Pancreas (tissue), 10 donors: ENCODE measurements at places on chromosomes 11 and 22.
A peak's percentile ranks its signal among the peaks of the same experiment; 100 is the strongest.

- H3K27ac ChIP-seq = no peak overlapping the region
- no peak for DNase-seq
- no peaks in the 10 kb centered on the region for H3K36me3 ChIP-seq
These were observed 87.5 kb upstream of the RRM1 start for GRCh38 chr11:4006946-4007680.

- peak; percentile 13 for DNase-seq
- no peaks in the 10 kb centered on the region for H3K27me3 ChIP-seq
- no peaks in the 10 kb centered on the region for H3K4me1 ChIP-seq
- no peak overlapping the region for H3K27ac ChIP-seq
- H3K36me3 ChIP-seq = no peaks in the 10 kb centered on the region
- H3K4me3 ChIP-seq = no peak overlapping the region
These were observed 452.3 kb downstream of the RAB38 start for GRCh38 chr11:87722756-87723565.

DNA sequence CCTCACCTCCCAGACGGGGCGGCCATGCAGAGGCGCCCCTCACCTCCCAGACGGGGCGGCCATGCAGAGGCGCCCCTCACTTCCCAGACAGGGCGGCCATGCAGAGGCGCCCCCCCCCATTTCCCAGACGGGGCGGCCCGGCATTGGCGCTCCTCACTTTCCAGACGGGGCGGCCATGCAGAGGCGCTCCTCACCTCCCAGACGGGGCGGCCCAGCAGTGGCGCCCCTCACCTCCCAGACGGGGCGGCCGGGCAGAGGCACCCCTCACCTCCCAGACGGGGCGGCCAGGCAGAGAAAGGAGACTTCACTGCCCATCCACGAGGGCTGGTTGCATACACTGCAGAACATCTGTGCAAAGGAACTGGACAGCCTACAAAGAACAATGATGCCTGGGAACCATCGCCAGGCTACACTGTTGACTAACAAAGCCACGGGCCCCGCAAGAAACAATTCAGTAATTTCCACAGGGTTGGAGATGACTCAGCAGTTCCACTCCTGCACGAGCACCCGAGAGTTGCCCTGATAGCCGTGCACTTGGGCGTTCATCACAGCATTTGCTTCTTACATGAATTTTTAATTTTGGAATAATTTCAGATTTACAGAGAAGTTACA, 58.7 kb downstream of the CTTN start:
- no peaks in the 10 kb centered on the region for H3K27me3 ChIP-seq
- no peak overlapping the region for H3K4me3 ChIP-seq
- no peaks in the 10 kb centered on the region for H3K36me3 ChIP-seq
- no peaks in the 10 kb centered on the region for H3K4me1 ChIP-seq

GRCh38 chr11:44002191-44003093, 45.3 kb upstream of the ACCSL start:
- H3K4me1 ChIP-seq = no peaks in the 10 kb centered on the region
- H3K36me3 ChIP-seq = no peaks in the 10 kb centered on the region
- no peak overlapping the region for H3K27ac ChIP-seq
- no peak overlapping the region for H3K4me3 ChIP-seq
- H3K27me3 ChIP-seq = no peaks in the 10 kb centered on the region

DNA sequence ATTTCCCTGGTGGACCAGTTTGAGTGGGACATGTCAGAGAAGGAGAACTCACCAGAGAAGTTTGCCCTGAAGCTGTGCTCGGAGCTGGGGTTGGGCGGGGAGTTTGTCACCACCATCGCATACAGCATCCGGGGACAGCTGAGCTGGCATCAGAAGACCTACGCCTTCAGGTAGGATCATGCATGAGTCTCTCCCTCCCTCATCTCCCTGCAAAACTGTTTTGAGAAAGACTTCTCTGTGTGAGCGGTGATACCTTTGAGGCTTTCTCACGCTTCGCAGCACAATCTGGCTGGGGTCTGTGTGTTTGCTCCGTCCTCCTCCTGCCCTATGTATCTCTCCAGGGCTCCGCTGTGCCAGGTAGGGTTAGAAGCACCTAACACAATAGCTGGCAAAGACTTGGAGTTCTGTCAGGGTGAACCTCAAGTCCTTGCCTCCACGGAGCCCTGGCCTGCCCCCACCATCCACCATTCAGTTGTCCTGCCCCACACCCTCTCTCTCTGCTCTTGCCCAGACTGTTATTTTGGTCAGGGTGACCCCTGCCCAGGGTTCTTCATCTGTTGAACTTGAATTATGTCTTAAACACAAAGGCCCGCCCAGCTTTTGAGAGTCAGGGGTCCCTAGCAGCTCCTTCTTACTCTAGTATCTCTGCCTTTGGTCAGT, 13.4 kb downstream of the DERL3 start:
- H3K4me1 ChIP-seq = no peaks in the 10 kb centered on the region
- peaks cover 6% of the 10 kb centered on the region for H3K36me3 ChIP-seq
- DNase-seq = no peak
- no peaks in the 10 kb centered on the region for H3K27me3 ChIP-seq
- no peak overlapping the region for H3K4me3 ChIP-seq

- H3K4me1 ChIP-seq = no peaks in the 10 kb centered on the region
- no peak overlapping the region for H3K27ac ChIP-seq
- no peak for DNase-seq
- H3K4me3 ChIP-seq = no peak overlapping the region
- H3K27me3 ChIP-seq = no peaks in the 10 kb centered on the region
These were observed 9.0 kb downstream of the RAC2 start for GRCh38 chr22:37234736-37235711.

DNA sequence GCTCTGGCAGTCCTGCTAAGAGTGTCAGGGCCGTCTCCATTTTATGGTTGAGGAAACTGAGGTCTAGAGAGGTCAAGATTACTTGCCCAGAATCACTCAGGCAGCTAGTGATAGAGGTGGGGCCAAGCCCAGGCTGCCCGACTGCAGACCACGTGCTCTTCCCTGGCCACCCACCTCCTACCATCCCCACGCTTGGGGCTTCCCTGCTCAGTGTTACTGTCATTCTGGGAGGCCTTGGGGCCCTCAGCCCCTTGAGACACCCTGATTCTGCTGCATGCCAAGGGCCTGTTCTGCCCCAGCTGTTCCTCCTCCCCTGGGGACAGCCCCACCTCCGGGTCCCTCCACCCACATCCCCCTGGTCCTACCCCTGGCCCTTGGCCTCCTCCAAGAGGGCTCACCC, 17.2 kb upstream of the TAB1 start:
- H3K27me3 ChIP-seq = no peaks in the 10 kb centered on the region
- H3K4me1 ChIP-seq = no peaks in the 10 kb centered on the region
- H3K4me3 ChIP-seq = no peak overlapping the region

DNA sequence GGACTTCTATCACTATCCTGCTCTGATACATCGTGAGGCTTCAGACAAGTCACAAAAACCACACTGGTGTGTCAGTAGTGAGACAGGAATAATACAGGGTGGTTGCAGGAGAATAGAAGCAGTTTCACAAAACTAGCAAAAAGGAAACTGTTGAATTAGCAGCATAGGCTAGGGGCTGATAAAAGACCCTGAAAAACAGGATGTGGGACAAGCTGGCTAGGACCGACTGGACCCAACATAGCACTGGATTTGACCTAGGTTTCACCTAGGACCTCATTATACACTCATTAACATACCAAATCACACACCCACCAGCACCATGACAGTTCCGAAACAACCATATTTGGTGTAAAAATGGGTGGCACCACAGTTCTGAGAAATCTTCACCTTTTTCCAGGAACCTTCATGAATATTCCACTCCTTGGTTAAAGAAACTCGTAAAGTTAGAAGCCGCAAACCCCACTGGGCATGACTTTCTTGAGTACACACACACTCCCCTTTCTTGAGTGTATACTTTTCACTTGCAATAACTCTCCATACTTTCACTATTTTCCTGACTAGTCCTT, 76.2 kb downstream of the SLC1A2 start:
- peaks cover 10% of the 10 kb centered on the region for H3K4me1 ChIP-seq
- H3K27me3 ChIP-seq = no peaks in the 10 kb centered on the region
- no peak for DNase-seq
- no peak overlapping the region for H3K27ac ChIP-seq
- no peaks in the 10 kb centered on the region for H3K36me3 ChIP-seq

GRCh38 chr11:70525466-70525865, 127.1 kb downstream of the CTTN start:
- DNase-seq = peak; percentile 21
- no peaks in the 10 kb centered on the region for H3K27me3 ChIP-seq
- no peak overlapping the region for H3K27ac ChIP-seq
- H3K36me3 ChIP-seq = no peaks in the 10 kb centered on the region
- no peak overlapping the region for H3K4me3 ChIP-seq

DNA sequence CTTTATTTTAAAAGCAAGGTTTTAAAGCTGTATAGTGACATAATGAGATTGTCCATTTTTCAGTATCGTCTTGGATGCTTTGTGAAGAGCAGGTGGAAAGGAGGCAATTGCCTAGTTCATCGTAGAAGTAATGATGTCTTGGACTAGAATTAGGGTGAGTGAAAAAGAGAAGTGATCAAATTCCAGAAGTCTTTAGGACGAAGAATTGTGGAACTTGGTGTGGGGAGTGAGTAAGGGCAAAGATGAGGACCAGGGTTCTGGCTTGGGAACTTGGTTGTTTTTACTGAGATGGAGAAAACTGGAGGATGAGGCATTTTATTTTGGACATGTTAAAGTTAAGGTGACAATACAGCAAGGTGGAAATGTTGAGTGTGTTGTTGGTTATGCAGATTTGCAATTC, 1.2 kb downstream of the ILK start:
- no peaks in the 10 kb centered on the region for H3K27me3 ChIP-seq
- H3K27ac ChIP-seq = peak overlapping the region; percentile 77
- DNase-seq = no peak
- H3K4me1 ChIP-seq = peaks cover 23% of the 10 kb centered on the region
- peak overlapping the region; percentile 63 for H3K4me3 ChIP-seq
- H3K36me3 ChIP-seq = peaks cover 27% of the 10 kb centered on the region

DNA sequence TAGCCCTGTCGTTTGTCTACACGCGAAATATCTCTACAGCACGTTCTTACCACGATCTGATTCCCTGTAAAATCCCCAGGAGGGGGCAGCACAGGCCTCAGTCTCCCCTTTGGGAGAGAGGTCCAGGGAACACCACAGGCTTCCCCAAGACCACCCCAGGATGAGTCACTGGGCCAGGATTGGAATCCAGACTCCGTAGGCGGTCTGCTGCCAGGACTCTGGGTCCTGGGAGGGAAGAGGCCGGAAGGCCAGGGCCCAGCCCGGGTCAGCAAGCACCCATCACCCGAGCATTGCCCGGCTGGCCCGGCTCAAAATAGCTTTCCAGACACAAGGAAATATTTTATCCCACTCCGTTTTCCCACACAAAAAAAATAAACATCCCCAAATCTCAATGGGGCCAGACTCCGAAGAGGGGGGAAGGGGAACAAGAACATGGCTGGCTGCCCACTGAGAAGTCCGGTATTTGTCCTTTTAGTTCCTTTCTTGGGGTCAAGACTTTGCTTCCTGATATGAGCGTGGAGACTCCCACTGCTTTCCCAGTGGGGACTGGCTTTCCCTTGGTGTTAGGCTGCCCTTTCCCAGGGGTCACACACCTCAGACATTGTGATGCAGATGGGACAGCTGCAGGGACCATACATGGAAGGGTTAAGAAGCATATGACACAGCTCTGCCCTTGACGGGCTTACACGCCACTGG, 91.3 kb downstream of the LRRC32 start:
- no peak overlapping the region for H3K4me3 ChIP-seq
- DNase-seq = no peak
- H3K27me3 ChIP-seq = no peaks in the 10 kb centered on the region
- no peaks in the 10 kb centered on the region for H3K36me3 ChIP-seq
- H3K4me1 ChIP-seq = no peaks in the 10 kb centered on the region
- peak overlapping the region; percentile 41 for H3K27ac ChIP-seq

DNA sequence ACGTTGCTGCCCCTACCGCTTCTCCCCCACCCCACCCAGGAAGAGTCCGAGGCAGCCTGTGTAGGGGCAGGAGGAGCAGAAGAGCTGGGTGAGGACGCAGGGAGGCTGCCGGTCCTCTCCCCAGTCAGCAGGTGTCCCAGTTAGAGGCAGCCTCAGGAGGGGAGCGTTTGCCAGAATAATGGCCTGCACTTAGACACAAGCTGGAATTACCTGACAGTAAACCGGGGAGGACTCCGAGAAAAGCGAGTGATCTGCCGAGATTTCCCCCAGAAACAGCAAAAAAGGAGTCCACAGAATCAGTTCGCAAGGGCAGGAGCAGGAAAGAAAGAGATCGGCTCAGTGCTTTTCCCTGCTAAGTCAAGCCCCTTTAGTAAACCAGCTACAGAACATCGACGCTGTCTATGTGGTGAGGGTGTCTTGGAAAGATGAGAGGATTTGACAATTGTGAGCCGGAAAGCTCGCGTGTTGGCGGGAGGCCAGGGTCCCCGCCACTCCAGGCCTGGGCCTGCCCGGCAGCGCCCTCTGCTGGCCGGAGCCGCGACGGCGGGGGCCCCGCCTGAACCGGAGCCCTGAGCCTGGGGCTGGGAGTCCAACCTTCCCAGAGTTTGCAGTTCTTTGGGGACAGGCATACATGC, 17.7 kb upstream of the THRSP start:
- H3K27ac ChIP-seq = no peak overlapping the region
- peak; percentile 90 for DNase-seq
- no peaks in the 10 kb centered on the region for H3K27me3 ChIP-seq
- no peaks in the 10 kb centered on the region for H3K36me3 ChIP-seq
- peaks cover 6% of the 10 kb centered on the region for H3K4me1 ChIP-seq
- peak overlapping the region; percentile 9 for H3K4me3 ChIP-seq

- no peaks in the 10 kb centered on the region for H3K4me1 ChIP-seq
- no peak overlapping the region for H3K4me3 ChIP-seq
- H3K27ac ChIP-seq = no peak overlapping the region
These were observed 560.8 kb downstream of the ETS1 start for GRCh38 chr11:128026596-128026995.

GRCh38 chr11:119368121-119369034, 13.1 kb downstream of the USP2 start:
- no peaks in the 10 kb centered on the region for H3K27me3 ChIP-seq
- H3K27ac ChIP-seq = peak overlapping the region; percentile 83
- peaks cover 19% of the 10 kb centered on the region for H3K4me1 ChIP-seq
- DNase-seq = peak; percentile 81
- H3K4me3 ChIP-seq = no peak overlapping the region
- no peaks in the 10 kb centered on the region for H3K36me3 ChIP-seq

DNA sequence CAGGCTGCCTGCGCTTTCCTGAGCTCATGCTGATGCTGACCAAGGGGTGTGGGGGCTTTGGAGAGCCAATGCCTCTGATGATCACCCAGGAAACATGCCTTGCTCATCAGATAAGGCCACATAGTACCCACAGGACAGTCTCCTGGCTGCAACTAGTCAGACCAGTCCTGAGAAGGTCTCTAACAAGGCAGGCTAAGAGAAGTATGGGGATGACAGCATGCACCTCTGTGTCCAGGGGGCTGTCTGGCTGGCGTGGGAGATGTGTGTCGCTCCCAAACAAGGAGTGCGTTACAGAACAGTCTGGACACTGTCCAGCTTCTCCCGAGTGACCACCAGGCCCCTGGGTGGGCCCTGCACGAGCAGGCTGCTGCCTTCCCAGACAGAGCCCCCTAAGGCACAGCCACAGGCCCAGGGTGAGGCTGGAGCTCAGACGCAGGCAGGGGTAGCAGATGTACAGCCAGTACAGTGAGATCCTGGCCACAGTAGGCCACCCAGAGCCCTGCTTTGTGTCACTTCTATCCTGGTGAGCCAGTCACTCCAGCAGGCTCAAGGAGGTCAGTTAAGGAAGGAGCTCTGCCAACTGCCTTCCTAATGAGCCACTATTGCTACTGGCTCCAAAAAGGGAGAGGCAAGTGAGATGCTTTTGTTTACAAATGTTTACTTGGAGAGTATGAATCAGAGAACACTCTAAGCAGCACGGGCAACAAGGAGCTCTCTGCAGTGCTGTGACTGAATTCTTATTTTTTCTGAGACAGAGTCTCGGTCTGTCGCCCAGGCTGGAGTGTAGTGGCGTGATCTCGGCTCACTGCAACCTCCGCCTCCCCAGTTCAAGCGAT, 66.0 kb upstream of the CLTCL1 start:
- no peak for DNase-seq
- H3K27ac ChIP-seq = no peak overlapping the region
- H3K4me3 ChIP-seq = no peak overlapping the region
- H3K27me3 ChIP-seq = no peaks in the 10 kb centered on the region
- H3K4me1 ChIP-seq = no peaks in the 10 kb centered on the region
